ENCODE measurements at places on chromosomes 4 and X.

- no peak for DNase-seq
Measured at GRCh38 chr4:70680934-70681333, 7.4 kb upstream of the UTP3 start.

- DNase-seq = no peak
Measured at GRCh38 chr4:13309751-13310150, 174.4 kb downstream of the RAB28 start.

DNA sequence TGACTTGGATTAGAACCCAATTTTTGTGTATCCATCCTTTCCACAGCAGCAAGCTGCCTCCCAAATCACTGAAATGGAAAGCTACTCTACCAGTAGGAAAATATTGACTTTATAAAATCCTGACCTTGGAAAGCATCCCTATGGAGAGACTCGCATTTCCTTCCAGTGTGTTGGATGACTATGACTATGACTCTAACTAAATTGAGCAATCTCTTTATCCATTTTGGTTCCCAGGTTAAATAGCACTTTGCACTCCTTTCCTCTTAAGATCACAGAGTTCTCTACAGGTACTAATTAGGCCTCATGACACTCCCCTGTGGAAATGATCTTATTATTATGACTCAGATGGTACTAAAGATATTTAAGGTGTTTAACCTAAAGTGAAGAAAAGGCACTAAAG is 431.8 kb downstream of the PPARGC1A start:
- no peak for DNase-seq

GRCh38 chrX:103571121-103571520 is 14.2 kb upstream of the TCEAL4 start:
- no peak for DNase-seq
